Progenitor cell of endocrine pancreas (in vitro differentiated cells): ENCODE measurements at places on chromosomes 12 and 14. TPM values are rescaled to one million over a fixed set of nuclear protein-coding genes. Genes with fewer than 3 reads are reported as not detected.

- DNase-seq: no peak
These were observed 12.4 kb upstream of the KRT5 start for GRCh38 chr12:52532636-52533035.

DNA sequence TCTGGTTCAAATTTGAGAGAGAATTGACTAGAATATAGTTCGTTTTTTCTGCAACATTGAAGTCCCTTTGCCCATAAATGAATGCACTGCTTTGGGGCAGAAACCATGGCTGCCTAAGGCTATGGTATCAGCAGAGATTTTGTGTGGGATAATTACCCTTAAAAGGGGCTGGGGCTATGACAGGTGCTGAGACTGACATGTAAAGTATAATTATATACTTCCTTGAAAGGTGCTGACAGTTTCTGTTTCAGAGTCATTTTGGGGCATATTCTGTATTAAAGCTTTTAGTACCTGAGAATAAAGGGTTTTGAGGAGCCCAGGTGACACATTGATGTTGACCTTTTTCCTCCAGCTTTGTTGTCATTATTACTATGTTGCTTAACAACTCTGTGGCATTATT, 150.3 kb upstream of the PTPRQ start:
- DNase-seq: no peak

DNA sequence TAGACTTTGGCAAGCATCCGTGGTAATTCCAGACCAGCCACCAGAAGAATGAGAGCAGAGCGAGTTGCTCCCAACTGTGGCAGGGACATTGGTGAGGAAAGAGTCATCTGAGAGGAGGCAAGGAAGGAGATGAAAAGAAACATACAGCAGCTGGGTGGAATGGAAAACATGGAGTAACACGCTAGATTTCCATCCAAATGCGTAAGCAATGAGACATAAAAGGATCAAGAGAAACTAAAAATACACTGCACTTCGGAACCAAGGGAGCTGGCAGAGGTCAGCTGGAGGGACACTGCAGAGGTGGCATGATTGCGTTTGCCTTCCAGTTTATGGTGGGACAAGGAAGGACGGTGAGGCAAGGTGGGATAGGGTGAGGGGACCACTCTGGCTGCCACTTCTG, 82.9 kb downstream of the DDX51 start:
- no peak for DNase-seq

DNA sequence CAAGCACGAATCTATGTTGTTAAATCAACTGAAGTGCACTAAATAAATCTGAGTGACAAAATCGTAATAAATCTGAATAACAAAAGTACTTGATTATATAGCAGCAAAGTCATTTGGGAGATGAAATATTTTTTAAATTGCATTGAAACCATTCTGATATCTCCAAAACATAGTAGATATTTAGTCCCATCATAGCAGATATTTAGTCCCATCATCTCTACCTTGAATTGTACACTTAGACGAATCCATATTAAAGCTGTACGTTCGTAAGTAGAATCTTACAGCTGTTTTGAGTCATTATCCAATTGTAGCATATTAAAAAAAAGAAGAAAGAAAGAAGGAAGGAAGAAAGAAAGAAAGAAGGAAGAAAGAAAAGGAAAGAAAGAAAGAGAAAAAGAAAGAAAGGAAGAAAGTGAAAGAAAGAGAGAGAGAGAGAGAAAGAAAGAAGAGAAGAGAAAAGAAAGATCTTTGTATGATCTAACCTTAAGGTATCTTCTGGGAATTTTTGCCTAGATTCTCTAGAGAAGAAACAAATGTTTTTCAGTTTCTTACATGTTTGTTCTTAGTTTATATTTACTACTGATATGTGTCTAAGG, 2.6 kb downstream of the DCN start:
- no peak for DNase-seq

DNA sequence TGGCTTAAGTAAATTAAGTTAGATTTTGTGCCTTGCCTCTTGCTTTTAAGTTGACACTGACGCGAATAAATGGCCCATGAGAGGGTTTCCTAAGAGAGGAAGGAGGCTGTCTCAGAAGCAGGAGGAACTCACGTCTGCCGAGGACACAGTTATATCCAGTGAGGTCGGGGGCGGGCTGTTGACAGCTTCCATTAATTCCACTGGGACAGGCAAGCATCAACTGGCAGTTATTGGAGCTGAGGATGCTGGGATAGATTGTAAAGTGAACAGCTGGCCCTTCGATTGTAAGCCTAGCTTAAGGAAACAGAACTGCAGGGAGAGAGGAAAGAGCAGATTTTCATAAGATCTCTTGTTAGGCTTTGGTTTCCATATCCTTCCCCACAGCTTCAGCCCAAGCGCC, 399.2 kb downstream of the IPO8 start:
- DNase-seq: no peak

DNA sequence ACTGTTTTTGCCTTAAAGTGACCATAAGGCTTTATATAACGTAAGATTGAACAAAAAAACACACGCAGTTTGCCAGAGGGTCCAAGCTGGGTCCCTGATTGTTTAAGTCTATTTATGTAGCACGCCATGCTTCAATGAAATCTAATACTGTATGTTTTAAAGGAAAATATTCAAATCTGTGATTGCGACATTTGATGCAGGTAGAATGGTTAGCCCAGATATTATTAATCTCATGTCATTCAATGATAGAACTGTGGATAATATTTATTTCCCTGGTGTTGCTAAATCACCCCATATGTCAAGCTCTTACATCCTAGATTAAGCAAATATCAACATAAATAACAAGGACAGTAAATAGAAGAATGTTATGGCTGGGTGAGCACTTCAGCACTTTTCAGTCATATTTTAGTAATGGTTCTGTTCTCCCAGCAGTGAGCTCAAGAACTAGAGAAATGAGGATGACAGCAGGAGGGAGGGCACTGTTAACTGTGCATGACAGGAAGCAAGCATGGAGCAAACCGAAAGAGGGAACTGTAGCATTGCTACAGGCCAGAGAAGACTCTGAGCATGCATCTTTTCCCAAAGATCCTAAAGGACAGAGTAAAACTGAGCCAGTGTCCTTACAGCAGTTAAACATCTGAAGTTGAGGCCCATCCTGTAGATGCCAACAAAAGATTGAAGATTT, 465.7 kb upstream of the MGAT4C start:
- no peak for DNase-seq

GRCh38 chr14:36955967-36956366, 216.4 kb downstream of the SLC25A21 start:
- DNase-seq: no peak

DNA sequence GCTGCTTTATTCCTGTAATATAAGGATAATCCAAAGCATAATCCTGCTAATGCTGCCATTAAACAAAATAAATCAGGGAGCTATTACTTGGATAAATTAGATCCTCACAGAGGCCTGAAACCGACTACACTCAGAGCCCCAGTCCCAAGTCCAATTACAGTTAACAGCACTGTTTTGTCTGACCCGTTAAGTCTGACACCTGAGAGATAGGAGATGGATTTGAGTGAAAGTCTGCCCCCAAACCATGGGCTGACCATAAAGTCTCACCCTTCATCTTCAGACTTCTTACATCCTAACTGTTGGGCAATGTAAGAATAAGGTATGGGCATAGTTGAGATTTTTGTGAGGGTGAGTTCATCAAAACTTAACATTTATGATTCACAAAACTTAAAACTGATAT, 181.7 kb downstream of the PLCZ1 start:
- DNase-seq: no peak

DNA sequence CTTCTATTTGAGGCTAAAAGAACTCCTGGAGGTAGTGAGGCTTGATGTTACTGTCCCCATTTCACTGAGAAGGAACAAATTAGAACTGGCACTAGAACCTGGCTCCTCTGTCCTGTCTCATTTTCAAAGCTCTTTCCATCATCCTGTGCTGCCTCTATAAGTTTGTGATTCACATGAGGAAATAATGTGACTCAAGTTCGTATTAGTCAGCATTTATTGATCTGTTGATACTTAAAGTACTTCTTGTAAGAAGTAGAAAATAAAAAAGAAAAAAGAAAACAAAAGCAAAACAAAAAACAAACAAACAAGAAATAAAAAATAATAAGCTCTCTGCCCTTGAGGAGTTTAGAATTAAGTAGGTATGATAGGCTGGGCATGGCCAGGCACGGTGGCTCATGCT, 2.3 kb upstream of the ESPL1 start:
- DNase-seq: no peak

DNA sequence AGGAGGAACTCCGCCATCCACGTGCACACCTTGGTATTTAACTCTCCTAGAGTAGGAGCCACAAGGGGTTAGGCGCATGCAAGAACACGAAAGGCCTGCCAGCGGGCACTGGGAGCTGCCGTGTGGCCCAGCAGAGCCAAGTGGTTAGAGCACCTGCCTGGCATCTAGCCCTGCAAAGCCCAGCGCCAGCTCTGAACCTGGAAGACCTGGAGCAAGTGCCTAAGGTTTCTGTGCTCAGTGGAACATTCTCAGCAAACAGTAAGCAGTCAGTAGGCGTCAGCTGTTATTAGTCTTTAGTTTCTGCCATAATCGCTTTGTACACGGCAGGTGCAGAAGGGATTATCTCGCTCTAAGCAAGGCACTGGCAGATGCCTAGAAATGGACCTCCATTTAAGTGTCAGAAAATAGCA, 55.4 kb downstream of the SETD3 start:
- DNase-seq: no peak

GRCh38 chr12:49338830-49339463, 2.0 kb upstream of the C1QL4 start:
- no peak for DNase-seq

The BCAT1 gene
- total RNA-seq: 52.9 and 65.8 TPM in 2 replicates

The CSRP2 gene
- total RNA-seq: 90.0 and 96.1 TPM in 2 replicates

The RTL1 gene
- 159 and 161 TPM in 2 replicates for total RNA-seq

The SPX gene
- 2.6 and 2.7 TPM in 2 replicates for total RNA-seq
